ENCODE measurements at places on chromosomes 1 and 21. TPM values are rescaled to one million over a fixed set of nuclear protein-coding genes. Genes with fewer than 3 reads are reported as not detected.

Gene TNFRSF14
- total RNA-seq = 1.2 TPM

Gene ALPL
- total RNA-seq = 0.59 TPM

Gene ZC3H12A
- 9.2 TPM for total RNA-seq

Gene PDC
- total RNA-seq = not detected

Gene TRABD2B
- total RNA-seq = 6.0 TPM

Gene DCST2
- 1.9 TPM for total RNA-seq

Gene HHAT
- 19.2 TPM for total RNA-seq

Gene UMODL1
- total RNA-seq = not detected

Gene VSIG8
- not detected for total RNA-seq

Gene LCE1F
- total RNA-seq = not detected

DNA sequence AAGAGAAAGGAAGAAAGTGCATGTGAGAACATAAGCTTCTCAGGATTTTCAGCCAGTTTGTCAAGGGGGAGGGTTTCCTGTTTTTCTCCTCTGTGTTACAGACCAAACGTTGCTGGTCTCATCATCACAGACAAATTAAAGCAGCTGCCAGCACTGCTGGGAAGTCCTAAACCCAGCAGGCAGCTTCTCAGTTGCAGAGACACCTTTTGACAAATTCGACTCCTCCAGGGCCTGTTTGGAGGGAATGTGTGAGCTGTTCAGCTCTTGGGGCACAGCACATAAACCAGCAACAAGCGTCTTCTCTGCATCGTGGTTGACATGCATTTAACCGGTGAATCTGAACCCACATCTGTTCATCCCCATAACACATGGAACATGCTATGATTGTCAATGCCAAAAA, 454.6 kb upstream of the RUNX1 start:
- no peaks in the 10 kb centered on the region for H3K36me3 ChIP-seq
- H3K4me3 ChIP-seq = no peak overlapping the region
- H3K4me1 ChIP-seq = peaks cover 35% of the 10 kb centered on the region

DNA sequence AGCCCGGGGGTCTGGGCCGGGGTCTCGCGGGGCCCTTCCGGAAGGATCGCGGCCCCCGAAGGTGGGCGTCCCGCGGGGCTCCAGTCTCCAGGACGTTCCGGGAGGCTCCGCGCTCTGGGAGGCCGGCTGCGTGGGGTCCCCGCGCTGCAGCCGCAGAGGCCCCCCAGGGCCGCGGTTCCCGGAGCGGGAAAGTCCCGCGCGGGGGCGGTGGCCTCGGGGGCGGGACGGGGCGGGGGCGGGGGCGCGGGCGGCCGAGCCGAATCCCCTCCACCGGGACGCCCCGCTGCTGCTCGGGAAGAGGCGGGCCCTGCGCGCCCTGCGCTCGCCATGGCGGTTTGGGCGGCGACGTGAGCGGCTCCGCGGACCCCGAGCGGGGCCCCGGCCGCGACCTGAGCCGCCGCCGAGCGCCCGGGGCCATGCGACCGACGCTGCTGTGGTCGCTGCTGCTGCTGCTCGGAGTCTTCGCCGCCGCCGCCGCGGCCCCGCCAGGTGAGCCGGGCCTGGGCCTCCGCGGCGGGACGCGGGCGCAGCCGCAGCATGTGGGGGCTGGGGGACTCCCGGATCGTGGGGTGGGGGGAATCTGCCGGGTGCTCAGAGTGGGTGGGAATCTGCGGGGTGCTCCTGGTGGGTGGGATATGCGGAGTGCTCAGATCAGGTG, at the start of gene IFNGR2:
TSS of gene IFNGR2 (plus strand) at position 286 of the 658 bp plus-strand sequence. CDS start at position 417, 131 bp downstream.
- peak within 1 kb of the TSS; percentile 98 for H3K27ac ChIP-seq
- no peaks in the 10 kb centered on the region for H3K27me3 ChIP-seq
- H3K4me1 ChIP-seq = peaks cover 21% of the 10 kb centered on the region
- DNase-seq = peak; percentile 59
- peak within 1 kb of the TSS; percentile 96 for H3K4me3 ChIP-seq

- DNase-seq = no peak
- H3K27ac ChIP-seq = peak overlapping the region; percentile 95
- H3K27me3 ChIP-seq = no peaks in the 10 kb centered on the region
- peak overlapping the region; percentile 53 for H3K4me3 ChIP-seq
- H3K36me3 ChIP-seq = no peaks in the 10 kb centered on the region
- peaks cover 77% of the 10 kb centered on the region for H3K4me1 ChIP-seq
Measured at GRCh38 chr1:41486371-41487125, 2.1 kb upstream of the EDN2 start.

- no peaks in the 10 kb centered on the region for H3K36me3 ChIP-seq
- H3K27me3 ChIP-seq = peaks cover 52% of the 10 kb centered on the region
- no peak overlapping the region for H3K4me3 ChIP-seq
- H3K27ac ChIP-seq = no peak overlapping the region
- peaks cover 20% of the 10 kb centered on the region for H3K4me1 ChIP-seq
Measured at GRCh38 chr1:207972337-207972736, 61.4 kb upstream of the CD34 start.

- H3K27ac ChIP-seq = peak overlapping the region; percentile 100
- DNase-seq = peak; percentile 87
- H3K27me3 ChIP-seq = no peaks in the 10 kb centered on the region
- H3K4me3 ChIP-seq = peak overlapping the region; percentile 89
Measured at GRCh38 chr1:100037927-100038659, 68.3 kb downstream of the SLC35A3 start.

GRCh38 chr1:115062542-115063004, 26.7 kb downstream of the TSPAN2 start:
- peaks cover 30% of the 10 kb centered on the region for H3K4me1 ChIP-seq
- H3K27me3 ChIP-seq = no peaks in the 10 kb centered on the region
- no peak overlapping the region for H3K4me3 ChIP-seq

DNA sequence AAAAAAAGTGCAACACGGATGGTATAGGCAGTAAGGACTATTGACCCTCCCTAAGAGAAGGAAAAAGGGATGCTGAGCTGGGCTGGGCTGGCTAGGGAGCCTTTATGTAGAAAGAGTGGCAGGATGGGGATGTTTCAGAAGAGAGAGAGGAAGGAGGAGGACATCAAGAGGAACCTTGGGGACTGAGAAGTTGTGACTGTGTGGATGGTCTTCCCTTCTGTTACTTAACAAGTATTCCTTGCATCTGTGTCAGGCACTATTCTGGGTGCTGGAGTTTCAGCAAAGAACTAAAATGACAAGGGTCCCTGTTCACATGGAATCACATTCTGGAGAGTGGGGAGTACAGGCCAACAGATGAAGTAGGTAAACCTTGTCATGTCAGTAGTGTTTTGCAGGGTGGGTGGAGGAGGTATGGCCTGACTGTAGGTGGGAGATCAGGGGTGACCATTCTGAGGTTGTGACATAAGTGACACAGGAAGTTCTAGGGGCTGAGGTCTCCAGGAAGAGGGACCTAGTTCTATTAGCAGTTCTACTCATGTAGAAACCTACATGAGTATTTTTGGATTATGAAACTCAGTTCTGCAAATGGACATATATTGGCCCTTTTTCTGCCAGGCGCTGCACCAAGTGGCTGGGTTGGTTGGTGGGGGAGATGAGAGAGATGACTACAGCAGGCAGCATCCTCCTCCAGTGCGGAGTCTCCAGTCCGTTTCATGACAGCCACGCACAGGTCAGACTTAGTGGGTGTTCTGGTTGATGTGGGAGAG, 53.8 kb downstream of the PRDM2 start:
- peaks cover 43% of the 10 kb centered on the region for H3K4me1 ChIP-seq
- H3K27me3 ChIP-seq = no peaks in the 10 kb centered on the region
- no peak for DNase-seq
- no peak overlapping the region for H3K4me3 ChIP-seq

- H3K27me3 ChIP-seq = no peaks in the 10 kb centered on the region
- H3K4me3 ChIP-seq = no peak overlapping the region
- peaks cover 27% of the 10 kb centered on the region for H3K36me3 ChIP-seq
- no peak overlapping the region for H3K27ac ChIP-seq
- DNase-seq = no peak
Measured at GRCh38 chr1:6544831-6545230, 9.5 kb downstream of the NOL9 start.

- H3K36me3 ChIP-seq = peaks cover 2% of the 10 kb centered on the region
- H3K27ac ChIP-seq = peak overlapping the region; percentile 34
- DNase-seq = no peak
- H3K27me3 ChIP-seq = no peaks in the 10 kb centered on the region
- peaks cover 77% of the 10 kb centered on the region for H3K4me1 ChIP-seq
- no peak overlapping the region for H3K4me3 ChIP-seq
Measured at GRCh38 chr1:22831729-22832413, 121.2 kb downstream of the EPHB2 start.

DNA sequence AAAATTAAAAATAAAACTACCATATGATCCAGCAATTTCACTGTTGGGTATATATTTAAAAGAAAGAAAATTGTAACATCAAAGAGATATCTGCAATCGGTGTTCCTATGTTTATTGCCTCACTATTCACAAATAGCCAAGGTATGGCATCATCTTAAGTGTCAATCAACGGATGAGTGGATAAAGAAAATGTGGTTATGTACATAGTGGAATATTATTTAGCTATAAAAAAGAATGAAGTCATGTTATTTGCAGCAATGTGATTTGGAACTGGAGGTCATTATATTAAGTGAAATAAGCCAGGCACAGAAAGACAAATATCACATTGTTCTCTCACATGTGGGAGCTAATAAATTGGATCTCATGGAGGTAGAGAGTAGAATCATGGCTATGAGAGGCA, 76.3 kb downstream of the RD3 start:
- H3K27ac ChIP-seq = peak overlapping the region; percentile 59
- peaks cover 15% of the 10 kb centered on the region for H3K36me3 ChIP-seq
- H3K4me3 ChIP-seq = peak overlapping the region; percentile 65
- H3K27me3 ChIP-seq = no peaks in the 10 kb centered on the region
- DNase-seq = no peak
- peaks cover 5% of the 10 kb centered on the region for H3K4me1 ChIP-seq

DNA sequence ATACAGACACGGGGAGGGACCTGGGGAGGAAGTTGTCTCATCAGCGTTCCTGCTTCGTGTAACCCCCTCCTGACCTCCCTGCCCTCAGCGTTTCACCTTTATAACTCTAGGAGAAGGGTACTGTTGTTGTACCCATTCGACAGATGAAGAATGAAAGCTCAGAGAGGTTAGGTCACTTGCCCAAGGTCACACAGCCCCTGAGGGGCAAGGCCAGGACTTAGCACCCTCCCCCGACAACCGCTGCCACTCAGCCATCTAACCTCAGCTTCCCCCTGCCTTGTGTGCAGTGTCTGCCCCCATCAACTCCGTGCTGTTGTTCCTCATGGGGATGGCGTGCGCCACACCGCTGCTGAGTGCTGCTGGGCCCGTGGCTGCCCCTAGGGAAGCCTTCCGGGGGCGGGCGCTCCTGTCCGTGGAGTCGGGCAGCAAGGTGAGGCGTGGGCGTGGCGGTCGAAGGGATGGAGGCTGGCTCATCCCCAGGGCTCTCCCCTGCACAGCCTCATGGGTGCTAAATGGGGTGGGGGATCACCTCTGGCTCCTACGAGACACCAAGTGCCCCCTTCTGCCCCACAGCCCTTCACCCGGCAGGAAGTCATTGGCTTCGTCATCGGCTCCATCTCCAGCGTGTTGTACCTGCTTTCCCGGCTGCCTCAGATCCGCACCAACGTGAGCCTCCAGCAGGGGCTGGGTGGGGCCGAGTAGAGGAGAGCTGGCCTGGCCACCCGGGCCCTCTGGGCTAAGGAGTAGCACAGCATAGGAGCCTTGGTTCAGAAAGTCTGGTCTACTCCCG, 14.0 kb downstream of the SLC66A1 start:
- DNase-seq = no peak
- peaks cover 14% of the 10 kb centered on the region for H3K36me3 ChIP-seq
- no peak overlapping the region for H3K27ac ChIP-seq
- no peak overlapping the region for H3K4me3 ChIP-seq
- no peaks in the 10 kb centered on the region for H3K27me3 ChIP-seq
- H3K4me1 ChIP-seq = no peaks in the 10 kb centered on the region

GRCh38 chr1:97920276-97920831, 480 bp downstream of the DPYD start:
- DNase-seq = no peak
- no peaks in the 10 kb centered on the region for H3K36me3 ChIP-seq
- peak overlapping the region; percentile 92 for H3K4me3 ChIP-seq

GRCh38 chr1:18965206-18966173, 9.0 kb upstream of the IFFO2 start:
- peaks cover 7% of the 10 kb centered on the region for H3K4me1 ChIP-seq
- peaks cover 24% of the 10 kb centered on the region for H3K27me3 ChIP-seq
- DNase-seq = no peak
- H3K4me3 ChIP-seq = no peak overlapping the region
- H3K36me3 ChIP-seq = no peaks in the 10 kb centered on the region

DNA sequence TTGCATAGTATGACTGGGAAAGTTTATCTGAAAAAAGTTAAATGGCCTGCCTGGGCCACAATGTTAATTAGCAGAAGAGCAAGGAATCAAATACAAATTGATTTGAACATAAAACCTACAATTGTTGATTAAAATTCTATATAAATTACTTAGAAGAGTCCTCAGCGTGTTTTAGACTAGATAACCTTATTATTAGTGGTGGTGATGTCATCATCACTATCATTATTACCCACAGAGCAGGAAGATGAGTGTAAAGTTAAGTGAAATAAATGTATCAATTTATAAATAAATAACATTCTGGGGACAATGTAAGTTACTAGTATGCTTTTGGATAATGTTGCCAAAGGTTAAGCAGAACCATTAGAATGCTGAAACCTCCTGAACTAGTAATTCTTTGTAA, 46.1 kb downstream of the RBM11 start:
- no peaks in the 10 kb centered on the region for H3K36me3 ChIP-seq
- H3K4me1 ChIP-seq = peaks cover 12% of the 10 kb centered on the region
- peaks cover 19% of the 10 kb centered on the region for H3K27me3 ChIP-seq
- DNase-seq = no peak

- peaks cover 2% of the 10 kb centered on the region for H3K27me3 ChIP-seq
- H3K36me3 ChIP-seq = no peaks in the 10 kb centered on the region
- no peak for DNase-seq
- H3K27ac ChIP-seq = no peak overlapping the region
Measured at GRCh38 chr1:31799895-31800673, 15.7 kb downstream of the SPOCD1 start.

- no peaks in the 10 kb centered on the region for H3K36me3 ChIP-seq
- no peak overlapping the region for H3K27ac ChIP-seq
- H3K4me1 ChIP-seq = no peaks in the 10 kb centered on the region
- DNase-seq = no peak
- peaks cover 6% of the 10 kb centered on the region for H3K27me3 ChIP-seq
- no peak overlapping the region for H3K4me3 ChIP-seq
Measured at GRCh38 chr1:30043256-30043655, 680.1 kb downstream of the MATN1 start.
